ENCODE measurements at places on chromosomes 4 and X.

DNA sequence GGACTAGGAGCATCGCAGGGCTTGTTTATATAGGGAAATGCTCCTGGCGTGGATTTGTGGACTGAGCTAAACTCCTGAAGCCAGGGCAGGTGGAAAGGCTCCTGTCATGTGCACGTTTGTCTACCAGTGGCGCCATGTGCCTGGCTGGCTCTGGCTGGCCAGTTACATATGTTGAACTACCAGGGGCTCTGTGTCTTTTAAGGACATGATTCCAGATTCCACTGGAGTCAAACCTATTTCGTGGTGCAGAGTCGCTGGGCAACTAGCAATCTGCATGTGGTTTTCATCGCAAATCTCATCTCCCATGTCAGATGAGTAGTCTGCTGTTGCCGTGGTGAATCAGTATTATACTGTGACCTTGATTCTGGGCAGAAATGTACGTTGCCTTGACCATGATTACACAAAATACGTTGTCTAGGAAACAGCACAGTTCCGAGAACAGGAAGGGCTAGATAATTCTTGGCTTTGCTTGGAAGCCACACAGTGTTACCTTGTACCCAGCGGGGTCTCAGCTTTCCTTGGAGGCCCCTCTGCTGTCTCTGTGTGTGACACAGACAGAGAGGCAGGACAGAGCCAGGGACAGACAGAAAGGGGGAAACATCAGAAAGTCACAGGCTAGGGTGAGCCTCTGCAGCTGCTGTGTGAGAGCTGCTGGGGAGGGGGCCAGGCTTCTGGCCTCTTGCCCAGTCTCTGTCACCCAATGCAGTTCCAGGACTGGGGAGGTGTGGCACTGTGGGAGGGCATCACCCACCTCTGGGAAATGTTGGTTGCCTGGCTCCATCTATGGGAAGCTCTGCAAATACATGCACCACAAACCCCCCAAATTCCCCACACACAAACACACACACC is 19.2 kb downstream of the PNMA6E start:
- peak; percentile 54 for DNase-seq

DNA sequence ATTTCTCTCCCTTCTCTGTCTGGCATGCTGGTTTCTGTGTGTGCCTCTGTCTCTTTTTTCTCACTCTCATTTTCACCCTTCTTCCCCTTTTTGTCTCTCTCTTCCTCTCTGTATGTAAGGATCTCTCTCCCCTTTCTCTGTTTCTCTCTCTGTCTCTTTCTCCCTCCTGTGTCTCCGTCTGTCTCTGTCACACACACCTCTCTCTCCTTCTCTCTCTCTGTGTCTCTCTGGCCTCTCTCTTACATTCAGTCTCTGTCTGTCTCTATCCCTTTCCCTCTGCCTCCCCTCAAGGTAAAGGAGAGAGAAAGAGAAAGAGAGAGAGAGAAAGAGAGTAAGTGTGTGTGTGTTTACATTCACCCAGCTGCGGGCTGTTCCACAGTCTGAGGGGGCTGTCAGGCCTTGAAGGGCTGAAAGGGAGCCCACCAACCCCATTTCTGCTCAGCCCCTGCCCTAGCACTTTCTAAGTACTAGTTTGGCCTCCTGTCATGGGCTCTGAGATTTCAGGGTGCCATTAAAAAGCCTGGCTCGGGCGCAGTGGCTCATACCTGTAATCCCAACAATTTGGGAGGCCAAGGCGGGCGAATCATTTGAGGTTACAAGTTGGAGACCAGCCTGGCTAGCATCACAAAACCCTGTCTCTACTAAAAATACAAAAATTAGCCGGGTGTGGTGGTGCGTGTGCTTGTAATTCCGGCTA is 9.6 kb upstream of the TSPYL2 start:
- DNase-seq = peak; percentile 16

DNA sequence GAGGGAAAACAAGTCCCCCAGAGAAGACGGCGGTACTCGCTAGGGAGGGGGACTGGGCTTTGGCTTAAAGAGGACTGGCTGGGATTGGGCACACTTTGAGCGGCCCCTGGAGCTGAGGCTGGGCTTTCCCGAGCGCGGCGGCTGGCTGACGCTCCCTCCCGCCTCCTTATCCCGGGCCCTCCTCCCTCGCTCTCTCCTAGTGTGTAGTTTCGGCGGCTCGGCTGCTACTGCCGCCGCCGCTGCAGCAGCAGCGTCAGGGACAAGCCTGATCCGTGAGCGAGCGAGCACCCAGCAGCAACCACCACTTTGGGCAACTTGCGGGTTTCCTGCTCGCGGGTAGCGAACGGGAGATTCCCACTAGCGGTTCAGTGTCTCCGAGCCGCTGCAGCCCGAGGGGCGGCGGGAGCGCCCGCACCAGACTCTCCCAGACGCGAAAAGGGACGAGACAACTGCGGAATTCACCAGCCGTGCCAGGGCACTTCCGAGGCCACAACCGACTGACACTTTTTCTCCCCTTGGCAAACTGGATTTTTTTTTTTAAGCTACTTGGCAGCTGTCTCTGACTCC is 632 bp upstream of the PCDH7 start:
- DNase-seq = peak; percentile 34

GRCh38 chr4:40648742-40649281 is 19.1 kb upstream of the RBM47 start:
- no peak for DNase-seq

GRCh38 chr4:12519426-12519825 is 964.7 kb downstream of the RAB28 start:
- DNase-seq = no peak

Measured in activated CD4-positive, alpha-beta T cell treated with anti-CD3 and anti-CD28 coated beads for 36 hours (primary cell).